ENCODE measurements at places on chromosomes 4 and X.

GRCh38 chr4:113083346-113083745, 33.9 kb downstream of the ANK2 start:
- DNase-seq, result no peak

DNA sequence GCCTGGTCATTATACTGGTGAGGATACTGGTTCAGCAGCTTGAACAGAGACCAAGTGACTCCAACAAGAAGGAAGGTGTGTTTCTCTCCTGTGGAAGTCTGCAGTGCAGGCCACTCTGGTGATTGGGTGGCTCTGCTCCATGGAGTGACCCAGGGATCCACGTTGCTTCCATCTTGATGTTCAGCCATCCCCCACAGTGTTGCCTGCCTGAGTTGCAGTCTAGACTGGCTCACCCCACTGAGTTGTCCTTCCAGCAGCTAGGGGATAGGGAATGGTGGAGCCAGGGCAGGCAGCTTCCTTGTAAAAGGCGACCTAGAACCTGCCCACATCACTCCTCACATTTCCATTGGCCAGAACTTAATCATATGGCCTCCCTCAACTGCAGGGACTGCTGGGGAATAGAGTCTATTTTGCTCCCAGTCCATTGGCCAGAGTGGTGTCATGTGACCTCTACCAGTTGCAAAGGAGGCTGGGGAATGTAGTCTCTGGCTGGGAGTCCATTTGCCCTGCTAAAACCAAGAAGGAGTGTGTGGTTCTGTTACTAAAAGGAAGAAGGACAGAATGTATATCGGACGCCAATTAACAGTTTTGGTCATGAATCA, 8.0 kb downstream of the MAN2B2 start:
- DNase-seq, result no peak

DNA sequence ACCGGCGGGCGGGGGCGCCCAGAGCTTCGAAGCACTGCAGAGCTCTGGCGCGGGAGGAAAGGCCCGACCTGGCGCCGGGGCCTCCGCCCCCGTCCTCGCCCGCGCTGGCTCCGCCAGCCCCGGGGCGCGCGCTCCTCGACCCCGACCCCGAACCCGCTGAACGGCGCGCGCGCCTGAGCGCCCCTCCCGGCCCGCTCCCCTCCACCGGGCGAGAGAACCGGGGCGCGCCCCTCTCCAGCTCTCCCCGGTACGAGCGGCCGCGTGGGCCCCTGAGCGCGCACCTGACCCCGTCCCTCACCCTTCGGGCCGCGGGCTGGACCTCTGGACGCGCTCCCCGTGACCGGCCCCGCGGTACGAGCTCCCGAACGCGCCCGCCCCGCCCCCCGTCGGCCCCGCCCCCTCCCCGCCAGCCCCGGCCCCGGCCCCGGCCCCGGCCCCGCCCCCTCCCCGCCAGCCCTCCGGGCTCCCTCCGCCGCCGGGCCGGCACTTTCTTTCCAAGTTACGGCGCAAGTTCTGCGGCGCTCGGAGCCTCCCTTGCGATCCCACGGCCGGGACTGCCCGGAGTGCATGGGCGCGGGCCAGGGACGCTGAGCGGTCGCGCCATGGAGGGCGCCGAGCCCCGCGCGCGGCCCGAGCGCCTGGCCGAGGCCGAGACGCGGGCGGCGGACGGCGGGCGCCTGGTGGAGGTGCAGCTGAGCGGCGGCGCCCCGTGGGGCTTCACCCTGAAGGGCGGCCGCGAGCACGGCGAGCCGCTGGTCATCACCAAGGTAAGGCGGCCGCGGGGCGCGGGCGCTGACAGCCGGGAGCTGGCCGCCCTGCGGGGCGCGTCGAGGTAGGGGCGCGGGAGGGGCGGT, at the start of gene SHROOM2:
TSS of gene SHROOM2 (plus strand) at position 486 of the 854 bp plus-strand sequence. CDS start at position 603, 117 bp downstream.
- DNase-seq, result peak; percentile 40

GRCh38 chr4:118814058-118814457, 21.9 kb downstream of the SEC24D start:
- DNase-seq, result no peak

GRCh38 chr4:24235618-24236017, 345.8 kb upstream of the PPARGC1A start:
- DNase-seq, result no peak

GRCh38 chr4:11650801-11651596, 222.3 kb upstream of the HS3ST1 start:
- peak; percentile 61 for DNase-seq

- no peak for DNase-seq
Measured at GRCh38 chrX:9905721-9906120, 61.4 kb upstream of the CLDN34 start.

DNA sequence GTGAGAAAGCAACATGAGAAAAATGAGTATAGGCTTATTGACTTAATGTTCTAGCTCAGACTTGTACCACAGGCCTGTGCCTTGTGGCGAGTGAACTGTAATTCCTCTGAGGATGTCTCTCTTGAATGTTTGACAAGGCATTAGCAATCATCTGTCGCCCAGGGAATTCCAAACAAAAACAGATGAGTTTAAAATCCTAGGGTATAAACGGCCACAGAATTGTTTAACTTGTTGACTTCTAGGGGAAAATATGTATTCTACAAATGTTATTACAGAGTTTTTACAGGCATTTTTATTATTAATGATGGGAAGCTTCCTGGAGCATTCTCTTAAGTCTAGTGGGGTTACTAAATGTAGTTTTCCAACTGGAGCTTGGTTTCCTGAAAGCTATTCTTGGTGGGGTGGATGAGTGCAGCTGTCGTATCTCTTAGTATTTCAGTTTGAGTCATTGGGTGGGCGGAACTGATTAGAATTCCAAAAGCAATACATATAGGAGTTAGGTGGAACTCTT, 40.6 kb downstream of the ARHGAP10 start:
- no peak for DNase-seq

DNA sequence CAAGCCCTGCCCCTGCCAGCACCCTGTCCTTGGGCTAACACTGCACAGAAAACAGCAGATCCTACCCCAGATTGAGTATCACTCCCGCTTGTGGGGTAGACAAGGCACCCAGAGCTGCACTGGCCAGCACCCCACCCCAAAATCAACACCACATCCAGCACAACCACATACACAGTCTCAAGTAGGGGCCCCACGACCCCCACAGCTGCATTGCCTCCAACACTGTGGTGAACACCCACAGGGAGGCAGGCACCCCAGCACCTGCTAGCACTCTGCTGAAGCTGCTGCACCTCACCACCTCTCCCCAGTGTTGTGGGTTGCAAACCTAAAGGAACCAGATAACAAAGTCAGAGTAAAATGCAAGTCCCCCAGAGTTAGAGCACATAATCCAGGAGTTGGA, 589.9 kb downstream of the PCDH19 start:
- no peak for DNase-seq

GRCh38 chrX:103739421-103739820, 28.7 kb downstream of the TMEM31 start:
- DNase-seq, result no peak

GRCh38 chr4:8050180-8050554, 108.4 kb downstream of the ABLIM2 start:
- peak; percentile 40 for DNase-seq
